NCI-H2171 (cell line): ENCODE measurements at places on chromosomes 4 and X.

DNA sequence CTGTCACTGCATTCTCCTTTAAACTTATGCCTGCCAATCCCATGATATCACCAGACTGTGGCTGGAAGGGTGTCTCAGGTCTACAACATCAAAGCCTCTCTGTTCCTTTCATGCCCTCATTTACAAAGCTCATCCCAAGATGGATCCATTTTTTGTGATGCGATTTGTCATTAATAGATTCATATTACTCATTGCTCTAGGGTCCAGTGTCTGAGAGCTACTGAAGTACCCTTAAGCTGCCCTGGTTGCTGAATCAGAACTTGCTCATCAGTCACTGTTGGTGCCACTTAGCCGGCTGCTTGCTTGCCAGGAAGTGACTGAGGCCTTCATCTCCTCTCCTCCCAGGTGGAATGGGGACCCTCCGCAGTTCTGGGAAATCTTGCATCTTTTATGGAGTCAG, 395.5 kb upstream of the BOD1L1 start:
- no peak for DNase-seq

GRCh38 chr4:1900087-1900433, 28.9 kb downstream of the NSD2 start:
- DNase-seq: no peak

- no peak for DNase-seq
Observed at GRCh38 chr4:132065940-132066495, 1083.1 kb upstream of the PCDH10 start.

DNA sequence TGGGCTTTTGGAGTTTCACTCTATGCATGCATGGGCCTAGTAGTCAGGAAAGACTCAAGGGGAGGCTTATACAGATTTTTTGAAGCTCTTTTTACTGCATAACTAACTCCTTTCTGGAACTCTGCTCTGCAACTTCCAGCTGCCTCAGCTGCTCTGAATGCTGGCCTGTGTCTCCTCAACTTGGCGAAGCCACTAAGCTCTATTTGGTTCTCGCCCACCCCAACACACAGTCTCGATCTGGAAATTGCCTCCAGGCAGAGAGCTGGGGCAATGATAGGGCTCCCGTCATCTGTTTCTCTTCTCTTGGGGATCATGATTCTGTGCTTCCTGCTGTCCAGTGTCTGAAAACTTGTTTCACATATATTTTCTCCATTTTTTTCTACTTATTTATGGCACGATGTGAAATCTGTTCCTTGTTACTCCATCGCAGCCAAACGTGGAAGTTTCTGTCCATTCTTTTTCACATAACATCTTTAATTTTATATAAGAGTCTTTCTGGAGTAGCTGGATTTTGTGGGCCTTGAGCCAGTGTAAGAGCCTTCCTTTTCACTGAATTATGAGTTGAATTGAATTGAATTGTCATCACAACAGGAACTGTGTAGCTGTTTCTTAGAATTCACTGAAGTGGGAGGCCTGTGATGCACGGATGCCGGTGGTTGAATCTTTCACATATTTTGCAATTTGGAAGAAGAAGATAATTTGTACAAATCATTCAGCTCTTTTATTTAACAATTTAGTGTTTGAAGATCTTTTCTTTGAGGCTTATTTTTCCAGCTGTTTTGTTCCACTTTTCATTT, 9.0 kb downstream of the ZNF275 start:
- DNase-seq: no peak

GRCh38 chrX:38081909-38082308, 75.6 kb downstream of the SYTL5 start:
- DNase-seq: no peak

DNA sequence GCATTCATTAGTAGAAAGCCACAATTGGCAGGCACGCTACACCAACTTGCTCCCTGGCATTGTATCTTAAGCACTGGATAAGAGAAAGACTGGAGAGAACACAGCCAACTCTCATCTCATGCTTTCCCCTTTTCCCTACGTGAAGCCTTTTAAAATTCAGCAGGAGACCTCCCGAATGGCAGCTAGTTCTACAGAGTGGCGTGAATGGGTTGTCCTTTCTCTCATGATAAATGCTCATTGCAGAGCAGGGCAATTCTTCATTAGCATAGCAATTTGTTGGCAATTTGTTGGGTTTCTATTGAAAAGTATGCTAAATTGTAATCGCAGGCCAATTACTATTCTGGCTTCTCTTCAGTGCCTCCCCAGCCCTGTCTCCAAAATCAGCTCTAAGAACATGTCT, 48.0 kb downstream of the SEPTIN11 start:
- DNase-seq: no peak

DNA sequence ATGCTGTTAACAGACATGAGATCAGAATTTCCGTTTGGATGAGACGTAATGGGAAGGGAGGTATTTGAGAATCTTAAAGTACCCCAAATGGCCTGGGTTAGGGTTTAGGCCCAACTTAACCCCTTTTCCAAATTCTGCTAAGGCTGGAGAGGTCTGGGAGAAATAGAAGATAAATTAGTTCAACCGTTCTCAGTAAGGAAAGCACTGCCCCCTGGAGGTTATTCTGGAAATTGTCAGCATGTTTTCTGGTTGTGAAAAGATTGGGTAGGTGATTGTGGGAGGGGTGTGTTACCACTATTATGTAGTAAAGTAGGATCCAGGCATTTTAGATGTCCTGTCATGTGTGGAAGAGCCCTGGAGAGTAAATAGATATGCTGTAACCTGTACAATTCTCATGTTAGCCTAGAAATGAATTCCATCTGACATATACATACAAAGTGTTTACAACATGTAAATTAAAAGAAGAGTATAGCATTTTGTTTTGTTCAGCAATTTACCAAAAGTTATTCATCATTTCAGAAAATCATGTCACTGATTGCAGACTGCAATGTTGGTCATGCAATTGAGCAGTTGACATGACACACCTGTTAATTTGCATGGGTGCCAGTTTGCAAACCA, 26.8 kb upstream of the GRXCR1 start:
- peak; percentile 0 for DNase-seq

- DNase-seq: no peak
Observed at GRCh38 chr4:155629956-155630355, 36.7 kb upstream of the GUCY1A1 start.

DNA sequence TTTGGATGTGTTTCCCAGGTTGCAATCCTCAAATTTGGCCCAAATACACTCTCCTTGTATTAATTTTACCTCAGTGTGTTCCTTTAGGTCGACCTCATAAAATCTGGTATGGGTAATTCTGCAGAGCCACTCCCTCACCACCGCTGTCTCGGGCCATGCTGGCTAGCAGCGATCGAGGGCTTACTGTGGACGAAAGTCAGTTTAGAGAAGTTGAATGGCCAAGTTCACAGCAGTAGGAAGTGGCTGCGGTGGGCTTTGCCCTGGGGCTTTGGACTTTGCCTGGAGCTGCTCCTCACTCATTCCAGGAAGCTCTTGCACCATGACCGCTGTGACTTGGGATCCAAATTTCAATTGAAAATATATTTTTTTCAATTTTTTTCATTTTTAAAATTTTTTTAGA, 19.6 kb downstream of the TMEM187 start:
- DNase-seq: no peak

DNA sequence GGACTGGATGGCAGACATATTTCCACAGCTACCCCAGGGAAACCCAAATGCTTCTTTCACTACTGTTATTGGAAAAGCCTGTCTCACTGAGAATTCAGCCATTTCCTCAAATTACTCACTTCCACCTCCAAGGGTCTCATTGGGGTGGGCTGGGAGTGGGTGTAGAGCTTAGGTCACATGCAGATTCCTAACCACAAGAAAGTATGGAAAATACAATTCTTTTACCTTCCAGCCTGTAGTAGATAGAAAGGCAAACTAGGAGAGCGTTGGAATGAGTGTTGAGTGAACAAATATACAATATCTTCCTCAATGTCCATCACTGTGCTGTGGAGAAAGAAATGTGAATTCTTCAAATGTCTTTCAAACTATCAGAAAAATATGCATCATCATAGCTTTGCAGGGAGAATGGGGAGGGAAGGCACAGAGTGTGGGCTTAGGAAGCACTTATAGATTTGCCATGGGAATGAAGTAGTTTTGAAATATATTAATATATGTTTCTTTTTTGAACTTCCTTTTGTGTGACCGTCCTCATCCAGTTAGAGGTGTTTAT, 245.3 kb upstream of the JADE1 start:
- no peak for DNase-seq
